ENCODE measurements at places on chromosomes 2 and 18.

DNA sequence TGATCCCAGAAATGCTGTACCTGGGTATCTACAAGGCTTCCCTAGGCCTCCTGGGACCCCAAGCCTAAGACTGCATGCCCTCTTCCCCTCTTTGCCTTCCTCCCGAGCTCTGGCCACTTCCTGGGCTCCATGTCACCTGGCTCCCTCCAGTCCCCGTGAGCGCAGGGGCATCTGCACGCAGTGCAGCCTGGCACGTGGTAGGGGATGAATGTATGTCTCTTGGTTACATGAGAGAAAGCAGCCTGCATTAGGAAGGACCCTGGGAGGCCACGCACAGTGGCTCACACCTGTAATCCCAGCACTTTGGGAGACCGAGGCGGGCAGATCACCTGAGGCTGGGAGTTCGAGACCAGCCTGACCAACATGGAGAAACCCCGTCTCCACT lies 15.8 kb downstream of the PASK start:
- no peak for DNase-seq

GRCh38 chr2:27323596-27324285 lies 844 bp upstream of the MPV17 start:
- no peak for DNase-seq

- DNase-seq = no peak
These were observed 76.8 kb upstream of the PELI1 start for GRCh38 chr2:64220894-64221617.

GRCh38 chr18:46868169-46868921 lies 49.0 kb downstream of the PIAS2 start:
- DNase-seq = no peak

- no peak for DNase-seq
These were observed 25.7 kb downstream of the FAM168B start for GRCh38 chr2:131067465-131068125.
